Activated CD8-positive, alpha-beta memory T cell treated with anti-CD3 and anti-CD28 coated beads, Interleukin-2, amount 50 U/mL, for 4 hours (primary cell): ENCODE measurements at places on chromosomes 16 and 17.

DNA sequence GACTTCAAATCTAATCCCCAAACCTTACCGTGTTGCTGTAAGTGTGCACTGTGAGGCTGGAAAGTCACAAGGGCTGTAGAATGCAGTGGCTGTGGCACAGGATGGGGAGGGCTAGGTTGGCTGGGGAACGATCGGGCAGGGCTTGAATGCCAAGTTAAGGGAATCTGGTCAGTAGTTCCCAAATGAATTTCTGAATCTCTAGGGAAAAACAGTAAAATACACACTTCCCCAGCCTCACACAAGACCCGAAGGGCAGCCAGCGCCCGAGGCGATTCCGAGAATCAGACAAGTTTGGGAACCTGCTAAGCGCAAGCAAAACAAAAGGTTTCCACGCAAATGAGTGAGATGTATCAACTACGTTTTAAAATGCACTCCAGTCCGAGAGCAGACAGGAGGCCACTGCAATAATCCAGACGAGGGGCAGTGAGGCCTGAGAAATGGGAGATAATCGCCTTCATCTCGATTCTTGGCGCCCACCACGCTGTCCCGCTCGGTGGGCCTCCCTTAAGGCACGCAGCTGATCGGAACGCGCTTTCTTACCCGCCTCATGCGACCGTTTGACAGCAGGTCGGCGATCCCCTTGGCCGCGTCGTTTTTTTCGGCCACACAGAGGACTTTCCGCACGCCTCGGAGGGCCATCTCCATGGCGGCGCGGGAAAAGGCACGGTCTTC lies 599 bp downstream of the TOP3A start:
- no peak for DNase-seq

DNA sequence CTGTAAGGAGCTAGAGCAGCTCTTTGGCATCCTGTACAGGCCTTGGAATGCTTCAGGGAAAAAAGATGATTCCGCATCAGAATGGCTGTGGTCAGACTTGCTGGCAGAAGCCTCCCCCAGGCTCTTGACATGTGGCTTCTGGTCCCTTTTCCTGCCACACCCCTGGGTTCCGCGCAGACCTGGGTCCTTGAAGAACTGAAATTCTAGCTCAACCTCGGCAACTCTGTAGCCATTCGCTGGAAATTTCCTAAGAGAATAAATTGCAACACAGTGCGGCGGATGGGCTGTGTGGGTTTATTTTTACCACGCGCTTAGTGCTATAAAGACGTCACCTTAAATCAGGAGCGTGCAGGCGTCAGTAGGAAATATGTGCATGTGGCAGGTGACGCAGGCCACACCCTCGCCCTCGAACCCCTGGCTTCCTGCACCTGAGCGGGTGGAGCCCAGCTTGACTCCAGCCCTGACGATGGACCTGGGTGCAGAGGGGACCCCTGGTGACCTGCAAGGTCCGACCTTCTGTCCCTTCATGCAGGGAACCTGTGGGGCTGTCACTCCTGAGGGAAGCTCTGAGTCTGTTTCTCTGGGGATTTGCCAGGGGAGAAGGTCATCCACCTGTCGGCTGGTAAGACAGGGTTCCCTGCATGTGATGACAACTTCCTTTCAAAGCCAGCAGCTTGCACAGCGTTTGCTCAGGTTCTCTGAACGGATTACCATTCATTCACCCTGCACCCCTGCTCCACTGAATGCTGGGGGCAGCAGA lies 46.3 kb downstream of the METRNL start:
- DNase-seq = no peak

DNA sequence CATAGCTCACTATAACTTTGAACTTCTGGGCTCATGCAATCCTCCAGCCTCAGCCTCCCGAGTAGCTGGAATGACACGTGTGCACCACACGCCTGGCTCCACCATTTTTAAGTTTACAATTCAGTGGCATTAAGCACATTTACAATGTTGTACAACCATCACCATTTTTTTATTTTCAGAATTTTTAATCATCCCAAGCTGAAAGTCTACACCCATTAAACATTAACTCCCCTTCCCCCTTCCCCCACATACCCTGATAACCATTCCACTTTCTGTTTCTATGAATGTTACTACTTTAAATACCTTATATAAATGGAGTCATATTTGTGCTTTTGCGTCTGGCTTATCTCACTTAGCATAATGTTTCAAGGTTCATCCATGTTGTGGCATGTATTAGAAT lies 18.0 kb downstream of the NETO2 start:
- DNase-seq = no peak

GRCh38 chr17:36643086-36643685 lies 41.8 kb downstream of the MRM1 start:
- DNase-seq = no peak

DNA sequence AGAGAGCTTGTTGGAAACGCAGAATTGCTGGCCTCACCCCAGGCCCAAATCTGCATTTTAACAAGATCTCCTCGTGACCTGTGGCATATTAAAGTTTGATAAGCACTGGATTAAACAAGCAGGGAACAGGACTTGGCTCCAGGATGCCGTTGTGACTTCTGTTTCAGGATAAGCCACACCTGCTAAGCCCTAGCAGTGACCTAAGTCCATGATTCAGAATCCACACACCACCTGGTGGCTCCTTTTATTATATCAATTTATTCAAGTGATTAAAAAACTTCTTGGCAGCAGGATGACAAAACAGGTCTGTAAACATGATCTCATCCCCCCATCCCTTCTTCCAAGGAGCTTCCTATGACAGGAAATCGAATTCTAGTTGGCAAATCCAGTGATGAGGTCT lies 9.1 kb downstream of the NAGPA start:
- no peak for DNase-seq

DNA sequence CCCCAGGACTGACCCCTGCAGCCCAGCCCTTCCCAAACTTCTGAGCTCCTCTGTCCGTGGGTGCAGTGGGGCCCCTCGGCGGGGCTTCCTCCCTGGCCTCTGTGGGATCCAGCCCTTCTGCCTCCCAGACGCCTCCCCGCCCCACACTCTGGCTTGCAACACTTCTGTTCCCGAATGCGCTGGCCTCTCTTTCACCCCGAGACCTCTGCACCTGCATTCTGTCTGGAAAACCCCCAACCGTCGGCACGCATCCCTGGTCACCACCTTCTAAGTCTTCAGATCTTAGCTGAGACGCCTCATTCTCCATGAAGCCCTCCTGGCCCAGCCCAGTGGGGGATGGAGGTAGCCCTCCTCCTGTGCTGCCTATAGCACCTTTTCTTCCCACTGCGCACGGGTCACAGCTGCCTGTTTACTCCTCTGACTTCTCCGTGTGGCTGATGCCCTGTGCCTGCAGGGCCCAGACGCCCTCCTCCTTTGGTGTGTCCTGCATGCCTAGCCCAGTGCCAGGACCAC lies 26.4 kb downstream of the TMEM235 start:
- no peak for DNase-seq

- DNase-seq = no peak
Observed at GRCh38 chr17:50051606-50052005, 4.3 kb upstream of the ITGA3 start.

DNA sequence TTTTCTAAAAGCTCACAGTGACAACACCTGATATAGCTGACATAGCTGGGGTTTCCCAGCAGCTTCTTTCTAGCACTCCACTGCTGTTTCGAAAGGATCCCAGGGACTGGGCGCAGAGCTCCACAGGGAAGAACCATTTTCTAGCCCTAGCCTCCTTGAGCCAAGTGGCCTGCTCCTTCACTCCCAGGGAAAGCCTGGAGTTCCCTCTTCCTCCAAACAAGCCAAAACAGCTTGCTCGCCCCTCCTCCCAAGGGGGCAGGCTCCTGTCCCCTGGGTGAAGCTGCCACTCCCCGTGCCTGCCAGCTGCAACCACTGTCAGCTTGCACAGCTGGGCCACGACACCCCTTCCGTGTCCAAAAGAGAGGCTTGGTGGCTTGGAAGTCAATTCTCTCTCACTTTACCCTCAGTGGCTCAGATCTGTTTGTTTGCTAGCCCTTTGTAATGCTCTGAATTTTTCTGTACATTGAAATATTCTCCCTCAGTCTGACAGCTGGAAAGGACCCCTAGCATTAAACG lies 59.8 kb downstream of the CYTH1 start:
- DNase-seq = no peak

- no peak for DNase-seq
Observed at GRCh38 chr16:88553739-88554138, 16.5 kb upstream of the ZC3H18 start.

DNA sequence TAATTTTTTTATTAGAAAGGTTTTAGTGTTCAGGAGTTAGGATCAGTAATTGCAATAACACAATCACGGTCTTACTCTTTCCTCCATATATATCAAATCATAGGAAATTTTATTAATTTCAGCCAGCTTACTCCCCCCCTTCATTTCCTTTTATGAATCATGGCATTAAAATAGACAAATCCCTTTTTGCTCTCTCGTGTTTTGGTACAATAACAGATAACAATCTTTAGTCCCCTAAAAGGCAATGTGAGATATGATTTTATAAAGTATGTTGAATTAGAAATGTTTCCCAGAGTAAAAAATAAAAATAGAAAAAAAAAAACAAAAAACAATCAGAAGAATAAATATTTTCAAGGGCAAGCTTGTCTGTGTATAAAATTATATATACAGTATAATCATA lies 42.6 kb upstream of the RHOT1 start:
- DNase-seq = no peak

DNA sequence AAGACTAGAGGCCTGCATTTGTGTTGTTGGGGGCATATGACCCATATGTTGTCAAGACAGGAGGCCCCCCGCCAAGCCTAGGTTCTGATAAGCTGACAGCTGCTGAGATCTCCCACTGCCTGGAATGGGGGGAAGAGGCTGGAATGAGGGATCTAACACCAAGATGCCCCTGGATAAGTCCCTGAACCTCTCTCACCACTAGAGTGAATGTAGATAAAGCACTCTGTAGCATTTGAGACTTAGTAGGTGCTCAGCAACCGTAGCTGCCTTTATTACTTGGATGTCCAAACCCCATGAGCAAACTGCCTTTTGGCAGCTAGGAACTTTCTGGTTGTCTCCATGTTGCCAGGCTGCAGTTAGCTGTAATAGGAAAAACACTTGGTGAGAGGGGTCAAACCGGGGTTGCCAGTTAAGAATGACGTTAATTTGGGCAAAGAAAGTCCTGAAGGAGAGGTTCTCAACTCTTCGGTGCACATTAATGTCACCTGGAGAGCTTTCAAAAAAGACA lies 4.4 kb upstream of the RASL10B start:
- no peak for DNase-seq

GRCh38 chr17:38536661-38537060 lies 69.1 kb downstream of the SRCIN1 start:
- DNase-seq = no peak

DNA sequence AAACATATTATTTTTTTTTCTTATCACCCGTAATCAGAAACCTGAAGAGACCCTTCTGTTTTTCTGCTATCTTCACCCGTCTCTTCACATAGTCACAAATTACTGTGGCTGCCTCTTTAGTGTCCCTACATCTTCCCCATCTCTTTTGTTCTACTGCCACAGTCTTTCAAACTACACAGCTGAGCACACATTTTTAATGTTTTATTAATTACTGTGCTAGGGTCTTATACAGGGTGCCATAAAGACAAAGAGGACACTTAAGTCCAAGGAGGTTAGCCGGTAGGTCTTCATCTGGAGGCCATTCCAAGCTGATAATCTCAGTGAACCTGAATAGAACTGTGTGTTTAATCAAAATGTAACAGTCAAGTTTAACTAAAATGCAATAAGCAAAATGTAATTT lies 20.7 kb downstream of the CNTNAP4 start:
- DNase-seq = no peak
